Stimulated activated CD8-positive, alpha-beta memory T cell treated with anti-CD3 and anti-CD28 coated beads, Interleukin-2, amount 100 ng/mL, for 1 hour (primary cell): ENCODE measurements at places on chromosomes 4 and X.

DNA sequence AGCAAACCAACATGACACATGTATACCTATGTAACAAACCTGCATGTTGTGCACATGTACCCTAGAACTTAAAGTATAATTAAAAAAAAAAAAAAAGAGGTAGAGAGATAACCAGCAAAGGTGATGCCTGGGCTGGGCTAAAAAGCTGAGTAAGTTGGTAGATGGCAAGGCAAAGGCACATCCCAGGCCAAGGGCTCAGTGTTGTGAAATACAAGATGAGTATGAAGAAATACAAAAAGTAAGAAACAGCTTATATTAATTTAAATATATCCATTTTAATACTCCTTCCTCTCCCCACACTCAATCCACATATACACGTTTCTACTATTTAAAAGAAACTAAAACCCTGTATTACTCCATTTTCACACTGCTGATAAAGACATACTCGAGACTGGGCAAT lies 25.8 kb downstream of the TEC start:
- no peak for DNase-seq

DNA sequence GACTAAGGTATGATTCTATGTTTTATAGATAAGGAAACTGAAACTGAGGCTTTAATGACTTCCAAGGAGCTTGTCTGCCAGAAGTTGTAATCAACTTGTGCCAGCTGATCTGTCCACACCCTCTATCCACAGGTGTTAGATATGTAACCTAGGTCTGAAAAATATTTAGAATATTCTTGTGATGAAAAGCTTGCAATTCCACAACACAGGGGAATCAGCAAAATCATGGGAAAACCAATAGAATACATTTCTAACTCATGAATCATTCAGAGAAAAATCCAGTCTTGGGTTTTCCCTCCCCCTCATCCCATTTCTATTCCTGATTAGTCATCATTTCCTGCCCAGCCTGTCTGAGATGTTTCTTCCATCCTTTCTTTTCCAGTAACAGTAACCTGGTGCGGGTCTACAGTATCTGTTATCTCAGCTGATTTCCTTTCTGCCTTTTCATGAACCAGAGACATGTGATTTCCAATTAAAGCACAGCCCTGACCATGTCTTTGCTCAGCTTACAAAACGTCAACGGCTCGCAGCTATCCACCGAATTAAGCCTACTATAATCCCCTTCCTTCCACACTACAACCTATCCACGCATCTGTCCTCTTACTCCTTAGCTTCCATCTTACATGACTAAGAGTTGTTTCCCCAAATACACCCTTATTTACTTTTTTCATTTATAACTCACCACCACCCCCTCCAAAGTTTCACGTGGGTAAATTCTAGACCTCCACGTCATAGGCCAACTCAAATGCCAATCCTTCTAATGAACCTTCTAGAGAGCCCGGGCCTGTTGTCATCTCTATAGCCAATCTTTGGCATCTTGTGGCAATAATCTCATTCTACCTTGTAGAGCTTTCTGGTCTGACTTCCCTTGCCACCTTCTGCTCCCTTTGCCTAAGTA lies 961 bp upstream of the NOCT start:
- no peak for DNase-seq

DNA sequence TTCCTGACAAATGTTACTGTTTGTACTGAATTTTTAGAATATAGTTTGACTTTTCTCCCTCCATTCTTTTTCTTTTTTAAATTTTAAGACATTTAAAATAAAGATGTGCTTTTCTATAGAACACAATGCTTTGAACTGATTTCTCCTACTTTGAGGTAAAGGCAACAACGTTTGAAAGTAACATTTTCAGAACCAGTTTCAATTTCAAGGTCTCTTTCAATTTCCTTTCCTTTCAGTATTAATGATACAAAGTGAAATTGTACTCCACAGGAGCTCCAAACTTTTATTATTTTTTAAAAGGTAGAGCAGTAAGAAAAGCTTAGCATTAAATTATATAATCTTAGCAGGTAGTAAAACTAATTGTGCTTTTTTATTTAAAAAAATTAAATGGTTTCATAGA lies 54.9 kb downstream of the NDST4 start:
- no peak for DNase-seq

DNA sequence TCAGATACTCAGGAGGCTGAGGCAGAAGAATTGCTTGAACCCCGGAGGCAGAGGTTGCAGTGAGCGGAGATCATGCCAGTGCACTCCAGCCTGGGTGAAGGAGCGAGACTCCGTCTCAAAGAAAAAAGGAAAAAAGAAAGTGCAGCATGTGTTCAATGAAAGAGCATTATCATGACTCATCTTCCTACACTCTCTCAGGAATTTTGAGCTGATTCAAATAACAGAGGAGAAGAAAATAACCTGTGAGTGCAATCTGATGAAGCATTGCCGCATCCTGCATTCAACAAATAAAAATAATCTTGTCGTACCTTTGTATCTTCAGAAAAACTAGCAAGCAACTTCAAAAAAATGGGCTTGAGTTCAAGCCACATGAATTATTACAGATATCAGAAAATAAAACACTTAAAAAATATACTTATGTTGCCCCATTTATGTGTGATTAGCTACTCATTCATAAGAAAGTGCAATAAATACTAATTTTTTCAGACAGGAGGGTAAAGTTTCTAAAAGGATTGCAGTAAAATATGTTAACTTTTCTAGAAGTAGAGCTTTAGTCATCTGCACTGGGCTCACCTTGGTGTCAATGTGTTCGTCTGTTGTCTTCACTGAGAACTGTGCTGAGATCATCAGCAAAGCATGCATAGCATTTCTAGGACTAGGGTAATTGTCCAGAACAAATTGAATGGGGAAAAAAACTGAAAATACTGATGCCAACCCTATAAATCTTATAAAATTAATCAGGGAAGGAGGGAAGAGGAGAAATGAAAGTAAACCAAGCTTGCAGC lies 90.4 kb upstream of the VCX3B start:
- DNase-seq: no peak

- no peak for DNase-seq
Measured at GRCh38 chrX:77788050-77788449, 2.0 kb upstream of the ATRX start.

GRCh38 chr4:173855015-173855414 lies 325.0 kb upstream of the HAND2 start:
- DNase-seq: no peak

DNA sequence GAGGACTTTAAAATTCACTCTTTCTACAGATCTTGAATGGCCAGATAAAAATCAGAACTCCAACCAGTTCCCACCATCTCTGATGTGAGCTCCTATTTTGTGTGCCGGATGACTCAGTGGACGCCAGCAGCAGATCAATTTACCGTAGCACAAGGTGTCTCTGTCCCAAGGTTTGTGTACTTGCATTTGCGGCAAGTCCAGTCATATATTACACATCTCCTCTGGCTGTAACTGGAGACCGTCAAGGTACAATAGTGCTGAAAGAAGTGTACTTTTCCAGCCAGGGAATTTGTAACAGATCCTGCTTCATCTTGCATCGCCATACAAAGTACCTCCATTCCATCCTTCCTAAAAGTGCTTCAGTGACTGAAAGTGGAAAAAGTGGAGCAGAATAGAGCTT lies 108.2 kb upstream of the SORBS2 start:
- DNase-seq: no peak

DNA sequence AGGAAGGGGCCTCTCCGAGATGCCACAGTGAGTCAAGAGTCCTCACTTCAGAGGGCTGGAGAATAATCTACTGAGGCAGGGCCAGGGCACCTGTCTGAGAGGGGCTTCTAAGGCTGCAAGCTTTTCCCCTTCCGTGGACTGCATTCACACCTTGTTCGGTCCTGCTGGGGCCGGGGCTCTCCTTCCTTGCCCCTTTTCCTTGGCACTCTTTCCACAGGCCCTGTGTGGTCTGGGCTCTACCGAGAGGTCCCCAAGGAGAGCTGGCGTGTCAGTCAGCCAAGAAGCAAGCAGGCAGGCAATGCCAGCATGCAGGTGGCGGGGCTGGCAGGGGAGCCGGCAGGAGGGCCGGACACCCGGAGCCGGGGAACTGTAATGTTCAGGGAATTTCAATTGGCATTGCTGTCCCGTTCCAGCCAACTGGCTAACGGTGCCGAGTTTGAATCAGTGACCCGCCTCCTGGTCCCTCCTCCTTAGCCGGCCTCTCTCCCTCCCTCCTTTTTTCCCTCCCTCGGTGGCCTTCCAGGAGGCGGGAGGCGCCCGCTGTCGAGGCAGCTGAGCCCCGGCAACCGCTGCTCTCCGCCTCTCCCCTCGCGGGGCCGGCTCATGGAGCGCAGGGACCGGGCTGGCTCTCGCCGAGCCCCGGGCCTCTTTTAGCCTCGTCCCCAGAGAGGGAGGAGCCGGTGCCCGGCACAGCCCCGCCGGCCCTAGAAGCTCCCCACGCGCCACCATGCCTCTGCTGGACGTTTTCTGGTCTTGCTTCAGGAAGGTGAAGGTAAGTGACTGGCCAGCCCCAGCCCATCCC lies at the start of gene STARD8:
STARD8 (plus strand) TSS at position 511 of the 802 bp plus-strand sequence; CDS start at position 728, 217 bp downstream.
- no peak for DNase-seq

GRCh38 chr4:172147687-172148086 lies 334.5 kb downstream of the GALNTL6 start:
- no peak for DNase-seq

DNA sequence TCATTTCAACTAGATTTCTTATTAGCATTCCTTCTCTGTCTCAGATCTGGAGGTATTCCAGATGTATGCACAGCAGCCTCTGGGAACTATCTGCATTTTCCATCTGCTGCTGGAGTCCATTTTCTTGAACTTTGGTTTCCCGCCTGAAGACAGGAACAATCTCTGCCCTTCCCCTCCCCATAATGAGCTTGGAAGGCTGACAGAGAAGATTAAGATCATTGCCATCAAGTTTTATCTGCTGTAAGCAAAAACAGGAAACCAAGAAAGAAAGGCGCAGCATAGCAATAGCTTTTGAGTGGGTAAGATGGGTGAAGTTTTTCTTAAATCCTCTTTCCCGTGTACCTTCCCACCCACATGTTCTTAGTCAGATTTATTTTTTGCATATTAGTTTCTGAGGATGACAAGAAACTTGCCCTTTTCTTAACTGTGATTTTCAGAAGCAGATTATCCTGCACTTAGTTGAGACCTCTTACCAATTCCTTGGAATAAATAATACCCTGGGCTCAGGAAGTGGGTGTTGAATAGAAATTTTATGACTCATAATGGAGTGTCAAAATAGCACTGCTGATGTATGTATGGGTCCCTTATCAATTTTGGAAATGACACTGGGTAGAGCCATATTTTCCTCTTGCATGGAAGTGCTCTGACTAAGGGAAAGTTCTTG lies 78.3 kb downstream of the CT47B1 start:
- DNase-seq: no peak

GRCh38 chr4:150106886-150107285 lies 28.6 kb downstream of the DCLK2 start:
- DNase-seq: no peak

DNA sequence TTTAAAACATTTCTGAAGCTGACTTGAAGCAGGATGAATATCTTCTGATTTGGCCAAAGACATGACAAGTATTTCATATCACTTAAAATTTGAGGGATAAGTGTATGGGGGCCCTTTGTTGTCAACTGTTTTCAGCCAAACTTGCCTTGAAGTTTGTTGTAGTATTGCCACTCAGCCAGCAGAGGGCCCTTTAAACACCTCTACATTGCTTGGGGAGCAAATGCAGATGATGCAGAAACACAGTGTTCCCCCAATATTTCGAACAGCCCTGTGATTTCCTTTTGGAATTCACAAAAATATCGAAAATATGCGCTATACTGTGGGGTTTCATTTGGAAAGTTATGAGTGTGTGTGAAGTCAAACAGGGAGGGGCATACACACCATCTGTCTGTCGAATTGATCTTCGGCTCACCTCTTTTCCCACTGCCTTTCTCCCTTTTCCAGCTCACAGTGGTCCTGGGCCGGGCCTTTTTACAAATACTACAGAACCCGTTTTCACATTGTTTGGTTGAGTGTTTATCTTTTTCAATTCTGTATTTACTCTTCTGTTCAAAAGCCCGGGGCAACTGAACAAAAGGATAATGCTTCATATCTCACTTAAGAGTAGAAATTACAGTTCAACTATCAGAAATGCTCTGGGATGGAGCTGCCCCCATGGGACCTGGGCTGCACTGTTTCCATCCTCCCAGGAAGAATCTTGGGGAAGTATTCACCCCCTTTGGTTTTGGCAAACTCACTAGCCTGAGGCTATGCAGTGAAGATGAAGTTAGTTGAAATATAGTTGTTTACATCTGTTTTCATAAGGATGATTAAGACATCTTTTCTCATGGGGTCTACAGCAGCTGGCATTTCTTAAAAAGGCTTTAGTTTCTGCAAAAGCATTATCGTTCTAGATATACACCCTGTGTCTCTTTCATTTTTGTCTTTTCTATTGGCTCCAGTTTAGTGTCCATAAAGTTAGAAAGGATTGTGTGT lies 137.6 kb downstream of the EGF start:
- peak; percentile 14 for DNase-seq
